ENCODE measurements at places on chromosomes 16 and 17.

DNA sequence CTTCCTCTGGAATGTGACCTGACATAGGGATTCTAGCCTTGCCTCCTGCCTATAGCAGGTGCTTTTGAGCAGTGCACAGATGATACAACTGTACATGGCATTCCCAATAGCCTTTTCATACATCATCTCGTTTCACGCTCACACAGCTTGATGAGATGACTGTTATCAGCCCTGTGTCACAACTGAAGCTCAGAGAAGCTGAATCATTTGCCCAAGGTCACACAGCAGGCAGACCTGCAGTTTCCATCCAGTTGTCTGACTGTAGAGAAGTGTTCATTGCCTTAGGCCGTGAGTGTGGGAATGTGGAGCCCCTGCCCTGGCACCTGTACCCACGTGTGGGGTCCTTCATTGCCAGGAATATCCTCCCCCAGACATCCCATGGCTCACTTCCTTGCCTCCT, 20.1 kb downstream of the WFDC1 start:
- DNase-seq, result no peak

DNA sequence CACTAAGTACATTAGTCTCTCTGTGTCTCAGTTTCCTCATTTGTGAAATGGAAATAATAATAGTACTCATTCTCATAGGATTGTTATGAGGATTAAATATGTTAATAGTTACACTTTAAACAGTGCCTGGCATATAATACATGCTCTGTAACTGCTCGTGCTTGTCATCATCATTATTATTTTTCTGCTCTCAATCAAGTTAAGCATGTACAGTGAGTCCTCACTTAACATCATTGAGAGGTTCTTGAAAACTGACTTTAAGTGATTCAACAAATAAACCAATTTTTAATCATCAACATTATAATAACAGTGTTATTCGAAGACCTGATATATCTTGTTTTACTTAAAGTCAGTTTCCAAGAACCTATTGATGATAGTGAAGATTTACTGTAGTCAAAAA, 322.3 kb downstream of the ZFHX3 start:
- DNase-seq, result no peak

DNA sequence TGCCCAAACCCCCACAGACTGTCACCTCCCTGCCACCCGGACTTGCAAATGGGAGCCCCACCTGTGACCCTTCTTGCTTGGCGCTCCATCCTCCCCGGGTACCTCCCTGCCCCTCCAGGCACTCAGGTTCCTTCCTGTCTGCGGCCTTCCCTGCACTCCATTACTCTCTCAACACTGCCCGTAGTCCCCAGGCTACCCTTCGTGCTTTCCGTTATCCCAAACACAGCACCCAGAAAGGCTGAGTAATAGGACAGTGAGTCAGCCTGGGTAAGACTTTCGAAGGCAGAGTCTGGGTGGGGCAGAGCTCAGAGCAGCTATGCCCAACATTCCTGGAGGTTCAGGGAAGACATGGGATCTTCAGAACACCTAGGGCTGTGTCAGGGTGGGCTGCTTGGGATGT, 16.6 kb upstream of the C16orf74 start:
- no peak for DNase-seq

- DNase-seq, result no peak
Observed at GRCh38 chr16:12573300-12573699, 230.4 kb downstream of the CPPED1 start.

DNA sequence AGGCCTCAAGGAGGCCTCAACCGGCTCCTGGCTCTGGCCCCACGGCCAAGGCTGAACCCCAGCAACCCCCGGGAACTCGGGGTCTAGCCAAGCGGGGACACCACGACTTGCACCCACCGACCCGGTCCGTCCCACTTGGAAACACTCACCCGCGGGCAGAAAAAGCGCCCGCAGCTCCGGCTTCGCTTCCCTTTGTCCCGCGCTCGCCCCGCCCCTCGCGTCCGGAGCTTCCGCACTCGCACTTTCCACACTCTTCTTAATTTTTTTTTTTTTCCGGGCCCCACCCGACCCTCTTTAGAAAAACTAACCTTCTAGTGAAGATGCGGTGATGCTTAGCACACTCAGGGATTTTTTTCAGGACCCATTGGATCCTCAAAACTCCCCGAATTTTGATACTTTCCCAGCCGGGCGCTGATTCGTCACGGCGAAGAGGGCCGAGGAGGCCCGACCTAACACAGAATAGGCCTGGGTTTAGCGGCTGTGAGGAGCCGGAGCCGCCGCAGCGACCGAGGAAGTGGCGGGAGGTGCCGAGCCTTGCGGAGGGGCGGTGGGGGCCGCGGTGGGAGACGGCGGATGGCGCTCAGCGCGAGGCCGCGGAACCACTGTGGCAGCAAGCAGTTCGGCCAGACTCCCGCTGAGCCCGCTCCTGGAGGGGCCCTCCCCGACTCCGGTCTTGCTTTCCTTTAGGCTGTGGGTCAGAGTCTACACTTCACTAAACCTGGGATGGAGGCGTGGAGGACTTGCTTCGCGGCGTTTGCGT, at the start of gene SMARCE1:
Gene SMARCE1 (minus strand): TSS at position 195 of the 760 bp plus-strand sequence. CDS start 2,016 bp downstream, outside the sequence.
- DNase-seq, result peak; percentile 75

DNA sequence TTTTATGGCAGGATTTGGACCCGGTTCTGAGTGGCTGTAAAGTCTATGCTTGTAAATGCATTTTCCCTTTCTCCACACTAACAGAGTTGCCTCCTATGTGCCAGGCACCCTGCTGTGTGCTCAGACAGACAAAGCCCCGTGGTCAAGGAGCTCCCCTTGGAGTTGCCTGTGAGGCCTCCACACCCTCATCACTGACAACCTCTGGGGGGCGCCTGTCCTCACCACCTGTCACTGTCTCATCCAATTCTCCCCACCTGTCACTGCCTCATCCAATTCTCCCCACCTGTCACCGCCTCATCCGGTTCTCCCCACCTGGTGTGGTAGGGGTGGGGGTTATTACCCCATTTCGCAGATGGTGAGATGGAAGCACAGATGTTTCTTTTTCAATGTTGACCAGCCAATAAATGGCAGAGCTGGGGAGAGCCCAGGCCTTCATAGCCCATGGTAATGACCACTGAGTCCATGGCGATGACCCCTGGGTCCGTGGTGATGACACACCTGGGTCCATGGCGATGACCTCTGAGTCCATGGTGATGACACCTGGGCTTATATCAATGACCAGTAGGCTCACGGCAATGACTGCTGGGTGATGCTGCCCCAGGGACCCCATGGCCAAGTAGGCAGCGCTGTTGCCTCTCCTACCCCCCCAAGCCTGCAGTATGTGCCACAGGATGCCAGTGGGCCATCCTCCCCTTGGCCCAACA, 150.1 kb downstream of the IRF8 start:
- no peak for DNase-seq

- DNase-seq, result no peak
Observed at GRCh38 chr16:23537390-23537789, 19.8 kb downstream of the EARS2 start.

- DNase-seq, result no peak
Observed at GRCh38 chr17:32275060-32276042, 9.7 kb downstream of the RHBDL3 start.

DNA sequence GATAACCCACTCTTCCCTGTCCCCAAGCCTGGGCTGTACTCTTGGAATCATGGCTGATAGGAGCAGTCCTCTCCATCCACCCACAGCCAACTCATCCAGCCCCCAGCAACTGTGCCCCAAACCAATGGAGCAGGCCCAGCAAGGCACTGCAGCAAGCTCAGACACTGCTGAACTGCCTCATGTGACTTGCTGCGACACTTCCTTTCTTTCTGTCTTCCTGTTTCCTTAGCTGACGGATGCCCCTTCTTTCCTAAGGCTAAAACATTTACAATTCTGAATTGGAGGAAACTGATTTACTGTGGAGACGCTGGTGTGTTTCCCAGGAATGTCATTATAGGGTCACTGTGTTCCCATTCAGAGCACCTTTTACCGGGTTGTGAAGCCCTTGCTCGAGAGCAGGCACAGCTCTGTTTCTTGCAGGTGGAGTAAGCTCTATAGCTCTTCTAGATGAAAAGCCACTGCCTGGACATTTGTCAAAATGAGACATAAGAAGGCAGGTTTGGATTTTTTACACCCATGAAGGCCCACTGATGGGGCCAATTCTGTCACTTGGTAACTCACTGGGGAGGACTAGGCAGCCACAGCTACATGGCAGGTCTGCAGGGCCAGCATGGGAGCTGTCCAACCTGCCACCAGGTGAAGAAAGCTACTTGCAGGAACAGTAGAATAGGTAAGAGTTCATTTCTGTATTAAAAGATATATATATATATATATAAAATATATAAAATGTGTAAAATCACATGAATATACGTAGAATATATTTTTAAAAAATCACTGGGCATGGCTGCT, 27.4 kb downstream of the TMEM11 start:
- DNase-seq, result no peak

DNA sequence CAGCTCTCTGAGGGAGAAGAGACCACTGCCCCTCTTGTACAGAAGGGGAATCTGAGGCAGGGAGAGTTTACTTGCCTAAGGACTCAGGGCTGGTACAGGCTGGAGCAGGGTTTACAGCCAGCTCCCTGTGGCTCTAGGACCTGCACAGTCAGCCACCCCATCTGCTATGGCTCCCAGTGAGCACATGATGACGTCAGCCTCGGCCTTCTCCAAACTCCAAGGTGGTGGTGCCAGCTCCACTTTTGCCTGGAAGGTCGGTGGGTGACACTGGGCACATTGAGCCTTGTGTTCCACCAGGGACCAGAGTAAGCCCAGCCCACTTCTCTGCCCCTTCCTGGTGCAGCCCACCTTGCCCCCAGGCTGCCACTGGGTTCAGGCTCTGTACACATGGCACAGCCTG, 202.2 kb downstream of the ENGASE start:
- no peak for DNase-seq

- no peak for DNase-seq
Observed at GRCh38 chr17:78013683-78014467, 55.4 kb downstream of the TNRC6C start.

Measured in activated B cell treated with CpG ODN at 0.5 μM for 24 hours (primary cell).